Ovary (tissue), 10 donors: ENCODE measurements at places on chromosomes 2 and 18. TPM values are rescaled to one million over a fixed set of nuclear protein-coding genes. Genes with fewer than 3 reads are reported as not detected.

The ZNG1B gene
- 29.6 TPM for total RNA-seq

The ANKRD44 gene
- total RNA-seq = 11.5 TPM

The NT5DC4 gene
- not detected for total RNA-seq

The CD8B2 gene
- total RNA-seq = not detected

The SLC39A10 gene
- 28.3 TPM for total RNA-seq

The TRABD2A gene
- total RNA-seq = 67.6 TPM

The CPS1 gene
- 9.7 TPM for total RNA-seq

The LRP1B gene
- 0.54 TPM for total RNA-seq

The SP140 gene
- 3.4 TPM for total RNA-seq

The ACMSD gene
- total RNA-seq = not detected

The LYPD6 gene
- total RNA-seq = 0.15 TPM

The CHRNG gene
- total RNA-seq = not detected

The ABCG5 gene
- not detected for total RNA-seq

The ASB1 gene
- total RNA-seq = 33.4 TPM

The ALPI gene
- total RNA-seq = 0.72 TPM

The TDRD15 gene
- not detected for total RNA-seq

The RGPD3 gene
- total RNA-seq = 0.80 TPM

The SLC5A7 gene
- not detected for total RNA-seq

The KIAA2012 gene
- total RNA-seq = not detected

The NAT8 gene
- total RNA-seq = 1.1 TPM

The NEURL3 gene
- total RNA-seq = not detected

The RAPGEF4 gene
- 7.6 TPM for total RNA-seq

The TTN gene
- total RNA-seq = 2.2 TPM

The SPATA3 gene
- not detected for total RNA-seq

The ALK gene
- not detected for total RNA-seq

The RALBP1 gene
- total RNA-seq = 31.2 TPM

The RAD51AP2 gene
- 0.05 TPM for total RNA-seq

The RUFY4 gene
- total RNA-seq = not detected

The CDK15 gene
- 4.7 TPM for total RNA-seq

The DSG4 gene
- not detected for total RNA-seq

The NBEAL1 gene
- total RNA-seq = 25.3 TPM

The IL37 gene
- not detected for total RNA-seq

The PROKR1 gene
- not detected for total RNA-seq

The SP9 gene
- not detected for total RNA-seq

The SLC8A1 gene
- total RNA-seq = 9.0 TPM

The ENOSF1 gene
- 45.1 TPM for total RNA-seq

The TFPI gene
- total RNA-seq = 23.3 TPM

The LYG1 gene
- 1.0 TPM for total RNA-seq

The ARL6IP6 gene
- total RNA-seq = 14.1 TPM

The ABHD1 gene
- total RNA-seq = not detected

The MBOAT2 gene
- 51.0 TPM for total RNA-seq

The NYAP2 gene
- not detected for total RNA-seq

The NEDD4L gene
- total RNA-seq = 75.2 TPM

The ARHGEF4 gene
- total RNA-seq = 18.0 TPM
